ENCODE measurements at places on chromosomes 1 and 21.
A peak's percentile ranks its signal among the peaks of the same experiment; 100 is the strongest.

- no peak for DNase-seq
These were observed 51.1 kb upstream of the PRDX6 start for GRCh38 chr1:173426057-173426456.

- DNase-seq: peak; percentile 94
These were observed at the start of gene EPHA2 for GRCh38 chr1:16155537-16156410. Gene EPHA2 (minus strand): TSS chr1:16156069. CDS start chr1:16155932, 137 bp downstream.

GRCh38 chr1:152761609-152762213 is 3.9 kb downstream of the KPRP start:
- DNase-seq: no peak

GRCh38 chr1:239125027-239125426 is 261.3 kb upstream of the CHRM3 start:
- DNase-seq: no peak

DNA sequence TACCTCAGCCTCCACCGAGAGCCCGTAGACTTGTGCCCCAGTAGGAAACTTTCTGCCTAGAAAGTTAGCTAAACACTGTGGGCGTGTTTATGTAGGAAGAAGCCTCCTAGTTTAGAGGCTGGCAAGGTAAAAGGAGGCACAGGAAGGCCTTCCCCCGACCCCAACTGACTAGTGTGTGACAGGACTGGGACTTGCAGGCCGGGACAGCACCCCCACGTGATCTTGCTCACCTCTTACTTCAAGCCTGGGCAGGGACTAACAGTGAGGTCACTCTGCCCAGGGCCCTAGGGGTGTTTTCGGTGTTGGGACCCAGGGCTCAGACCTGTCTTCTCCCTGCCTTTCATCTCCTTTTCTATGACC is 392 bp upstream of the TAGLN2 start:
- no peak for DNase-seq

GRCh38 chr21:41597227-41597626 is 89.3 kb upstream of the TMPRSS2 start:
- DNase-seq: no peak

DNA sequence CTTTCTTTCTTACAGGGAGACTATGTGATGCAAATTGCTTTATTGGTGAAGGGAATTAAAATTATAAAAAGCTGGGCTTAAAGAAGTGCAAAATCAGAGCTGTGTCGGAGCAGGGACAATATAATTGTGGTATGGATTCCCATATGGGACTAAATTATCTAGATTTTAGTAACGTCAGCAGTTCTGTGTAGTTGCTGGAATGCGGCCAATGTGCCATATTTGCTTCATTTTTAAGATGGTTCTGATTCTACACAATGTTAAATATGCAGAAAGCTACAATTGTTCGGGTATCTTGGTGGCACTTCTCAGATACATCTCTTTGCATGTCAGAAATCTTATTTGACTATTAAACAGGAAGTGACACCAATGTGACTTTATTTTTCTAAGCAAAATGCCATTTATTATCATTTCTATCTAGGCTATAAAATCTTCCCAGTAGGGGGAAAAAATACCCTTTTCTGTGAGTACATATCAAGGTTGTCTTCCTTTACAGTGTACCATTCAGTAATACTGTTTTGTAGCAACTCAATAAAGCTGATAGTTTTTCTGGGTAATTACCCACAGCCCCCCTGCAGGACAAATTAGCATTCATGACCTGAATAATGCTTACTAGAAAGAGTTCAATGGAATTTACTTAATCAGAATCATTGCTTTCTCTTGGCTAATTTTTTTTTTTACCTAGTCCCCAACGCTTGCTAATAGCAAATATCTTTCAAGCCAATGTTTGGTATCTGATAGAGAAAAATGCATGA is 288.3 kb upstream of the ADGRL2 start:
- DNase-seq: no peak

DNA sequence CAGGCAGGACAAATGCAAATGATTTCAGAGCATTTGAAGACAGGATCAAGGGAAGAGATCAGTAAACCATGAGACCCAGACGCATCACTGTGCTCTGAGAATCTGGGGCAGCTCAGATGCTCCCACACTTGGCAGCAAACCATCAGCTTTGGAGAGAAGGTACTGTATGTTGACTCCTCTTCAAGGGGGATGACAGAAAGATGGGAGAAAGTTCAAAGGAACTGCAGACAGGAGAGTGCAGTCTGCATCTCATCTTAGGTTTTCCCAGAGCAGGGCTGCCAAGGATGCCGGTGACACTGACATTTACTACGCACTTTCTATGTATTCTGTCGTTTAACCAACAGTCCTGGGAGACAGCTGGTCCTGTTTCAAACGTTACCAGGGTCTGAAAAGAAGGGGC is 35.8 kb downstream of the OLFML2B start:
- no peak for DNase-seq

GRCh38 chr1:243433737-243434370 is 178.0 kb downstream of the SDCCAG8 start:
- DNase-seq: no peak

- no peak for DNase-seq
These were observed 48.8 kb downstream of the ZC3H11B start for GRCh38 chr1:219564109-219564508.

- no peak for DNase-seq
These were observed 35.9 kb upstream of the KIF21B start for GRCh38 chr1:201059401-201059800.

GRCh38 chr1:245807306-245807705 is 652.5 kb downstream of the KIF26B start:
- no peak for DNase-seq

- DNase-seq: no peak
These were observed 47.7 kb downstream of the CDCP2 start for GRCh38 chr1:54105080-54105479.

DNA sequence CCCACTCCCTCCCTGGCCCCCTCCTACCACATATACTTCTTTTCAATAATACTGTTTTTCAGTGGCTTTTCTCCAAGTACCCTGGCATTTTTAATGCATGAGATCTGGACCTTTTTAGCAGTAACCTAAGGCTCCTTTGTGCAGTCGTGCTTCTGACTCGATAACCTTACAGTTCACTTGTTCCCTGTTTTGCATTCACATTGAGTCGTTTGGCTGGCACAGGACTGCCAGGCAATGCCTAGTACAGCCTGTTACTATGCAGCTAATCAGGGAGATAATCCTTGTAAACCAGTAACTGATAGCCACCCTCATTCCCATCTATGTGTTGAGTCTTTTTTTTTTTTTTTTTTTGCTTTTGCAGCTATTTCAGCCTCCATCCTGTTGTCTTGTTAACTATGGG is 3.7 kb downstream of the ATP1B1 start:
- no peak for DNase-seq

- DNase-seq: no peak
These were observed 22.2 kb upstream of the KIF1B start for GRCh38 chr1:10188133-10188650.

DNA sequence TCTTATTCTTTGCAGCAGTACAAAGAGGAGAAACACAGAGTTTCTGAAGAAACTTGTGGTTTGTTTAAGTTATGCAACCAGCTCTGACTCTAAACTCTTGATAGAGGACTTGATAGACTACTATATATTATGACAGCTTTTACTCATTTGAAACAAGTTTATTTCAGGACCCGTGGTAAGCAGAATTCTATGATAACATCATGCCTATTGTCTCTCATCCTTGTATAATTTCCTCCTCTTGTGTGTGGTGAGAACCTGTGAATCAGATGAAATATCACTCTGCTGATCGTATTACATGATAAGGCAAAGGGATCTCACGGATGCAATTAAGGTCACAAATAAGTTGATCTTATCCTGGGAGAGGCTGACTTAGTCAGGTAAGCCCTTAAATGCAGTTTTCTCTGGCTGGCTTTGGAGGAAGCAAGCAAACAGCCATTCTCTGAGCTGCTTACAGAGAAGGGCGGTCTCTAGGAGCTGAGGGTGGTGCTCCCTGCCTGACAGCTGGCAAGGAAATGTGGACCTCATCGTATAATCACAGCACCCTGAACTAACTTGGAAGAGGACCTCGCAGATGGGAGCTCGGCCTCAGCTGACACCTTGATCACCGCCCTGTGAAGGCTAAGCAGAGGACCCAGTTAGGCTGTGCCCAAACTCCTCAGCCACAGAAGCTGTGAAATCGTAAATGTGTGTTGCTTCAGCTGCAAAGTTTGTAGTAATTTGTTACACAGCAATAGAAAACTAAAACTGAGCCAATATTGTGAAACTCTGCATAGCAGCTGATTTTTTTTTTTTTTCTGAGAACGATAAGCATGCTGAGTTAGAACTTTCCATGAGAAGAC is 151.1 kb upstream of the DPT start:
- DNase-seq: no peak

All from nephron progenitor cell (in vitro differentiated cells).